ENCODE measurements at places on chromosomes 5 and 9.

- no peak for DNase-seq
Measured at GRCh38 chr5:112636751-112637150, 100.9 kb upstream of the APC start.

- DNase-seq, result no peak
Measured at GRCh38 chr5:138951986-138952735, 77.0 kb upstream of the LRRTM2 start.

GRCh38 chr5:78419396-78419795 lies 59.0 kb downstream of the SCAMP1 start:
- DNase-seq, result no peak

GRCh38 chr9:77833561-77834429 lies 185.7 kb upstream of the GNA14 start:
- no peak for DNase-seq

GRCh38 chr5:131796793-131797693 lies at the start of gene FNIP1:
FNIP1 (minus strand) TSS chr5:131797017; CDS start chr5:131796921, 96 bp downstream.
- peak; percentile 97 for DNase-seq

GRCh38 chr9:68919661-68920060 lies 94.3 kb downstream of the PRKACG start:
- DNase-seq, result no peak

- DNase-seq, result no peak
Measured at GRCh38 chr9:133534346-133535291, at the start of gene ADAMTSL2. ADAMTSL2 (plus strand) TSS chr9:133534704; CDS start chr9:133536713, 2,009 bp downstream.

DNA sequence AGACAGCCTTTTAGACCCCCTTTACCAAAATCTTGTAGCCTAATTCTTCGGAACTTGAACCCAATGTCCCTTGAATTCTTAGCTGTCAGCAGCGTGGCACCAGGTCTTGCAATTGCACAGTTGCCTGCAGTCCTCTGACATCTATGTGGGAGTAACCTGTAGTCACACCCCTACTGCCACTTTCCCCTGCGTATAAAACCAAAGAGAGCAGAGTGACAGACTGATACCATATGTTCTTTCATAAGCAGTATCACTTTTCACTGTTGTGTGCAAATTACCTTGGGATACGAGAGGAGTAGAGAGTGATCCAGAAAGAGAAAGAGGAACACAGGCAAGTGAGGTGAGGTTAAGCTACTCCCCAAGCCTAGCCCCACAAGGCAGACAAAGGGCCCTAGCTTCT lies 364.3 kb upstream of the ADAMTSL1 start:
- no peak for DNase-seq

GRCh38 chr5:35813521-35813920 lies 43.2 kb upstream of the IL7R start:
- no peak for DNase-seq

GRCh38 chr5:150265870-150266383 lies 23.6 kb downstream of the CAMK2A start:
- DNase-seq, result no peak

DNA sequence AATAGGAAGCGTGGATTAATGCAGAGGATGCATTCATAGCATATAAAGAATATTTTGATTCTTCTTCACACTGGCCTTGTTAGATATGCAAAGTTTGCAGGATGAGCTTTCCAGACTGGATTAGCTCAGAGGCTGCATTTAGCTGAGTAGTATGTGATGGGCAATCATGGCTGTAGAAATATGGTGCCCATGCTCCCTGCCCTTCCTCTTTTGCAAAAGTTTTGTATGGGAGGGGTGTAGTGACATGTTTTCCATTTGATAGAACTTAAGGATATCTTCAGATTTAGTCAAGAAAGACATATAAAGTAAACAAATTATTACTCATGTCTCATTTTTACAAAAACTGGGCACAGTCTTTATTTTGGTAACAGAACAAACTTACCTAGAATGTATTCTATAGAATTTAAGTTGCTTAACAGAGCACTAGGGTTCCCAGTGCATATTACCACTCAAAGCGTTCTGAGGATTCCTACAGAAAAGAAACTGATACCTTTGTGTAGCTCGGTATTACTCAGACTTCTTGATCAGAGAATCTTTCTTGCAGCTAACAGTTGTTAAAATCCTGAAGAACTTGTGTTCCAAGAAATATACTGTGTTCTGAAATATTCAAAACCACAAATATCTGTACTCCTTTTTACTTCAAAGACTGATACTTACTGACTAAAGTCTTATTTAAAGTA lies 9.8 kb downstream of the GTF3C4 start:
- DNase-seq, result no peak

DNA sequence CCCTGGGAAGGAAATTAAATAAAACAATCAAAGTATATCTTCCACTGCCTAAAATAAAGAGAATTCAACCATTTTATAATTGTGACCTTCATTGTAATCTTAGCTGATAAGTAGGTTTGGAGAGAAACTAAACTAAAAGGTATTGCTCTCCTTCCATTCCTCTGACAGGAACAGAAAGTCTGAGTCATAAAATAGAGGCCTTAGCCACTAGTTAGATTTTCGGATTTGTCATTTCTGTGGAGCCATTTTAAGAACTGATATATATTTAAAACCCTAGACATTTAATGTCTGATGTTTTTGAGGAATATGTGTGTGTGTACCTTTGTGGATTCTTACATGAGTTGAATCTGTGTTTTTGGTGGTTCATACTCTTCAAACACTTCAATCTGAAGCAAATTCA lies 11.8 kb upstream of the TMC1 start:
- peak; percentile 29 for DNase-seq

DNA sequence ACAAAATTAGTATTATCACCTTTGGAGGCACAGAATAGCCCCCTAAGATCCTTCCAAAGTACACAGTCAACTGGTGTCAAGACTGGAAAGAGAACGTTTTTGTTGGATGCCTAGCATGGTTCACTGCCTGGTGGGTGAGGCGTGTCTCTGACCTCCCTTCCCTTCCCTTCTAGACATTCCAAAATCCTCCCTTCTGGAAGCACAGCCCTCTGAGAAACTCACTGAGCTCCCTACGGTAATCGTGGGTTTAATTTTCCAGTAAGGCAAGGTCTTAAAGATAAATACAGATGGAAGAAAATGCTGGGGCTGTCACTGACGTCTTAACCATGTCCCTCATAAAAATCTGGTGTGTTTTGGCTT lies 138.8 kb downstream of the LIFR start:
- no peak for DNase-seq

- no peak for DNase-seq
Measured at GRCh38 chr5:9850456-9850855, 220.3 kb upstream of the TAS2R1 start.

- no peak for DNase-seq
Measured at GRCh38 chr9:99595796-99596195, 225.9 kb upstream of the NR4A3 start.

- no peak for DNase-seq
Measured at GRCh38 chr5:138234651-138235050, 21.5 kb upstream of the CDC23 start.

DNA sequence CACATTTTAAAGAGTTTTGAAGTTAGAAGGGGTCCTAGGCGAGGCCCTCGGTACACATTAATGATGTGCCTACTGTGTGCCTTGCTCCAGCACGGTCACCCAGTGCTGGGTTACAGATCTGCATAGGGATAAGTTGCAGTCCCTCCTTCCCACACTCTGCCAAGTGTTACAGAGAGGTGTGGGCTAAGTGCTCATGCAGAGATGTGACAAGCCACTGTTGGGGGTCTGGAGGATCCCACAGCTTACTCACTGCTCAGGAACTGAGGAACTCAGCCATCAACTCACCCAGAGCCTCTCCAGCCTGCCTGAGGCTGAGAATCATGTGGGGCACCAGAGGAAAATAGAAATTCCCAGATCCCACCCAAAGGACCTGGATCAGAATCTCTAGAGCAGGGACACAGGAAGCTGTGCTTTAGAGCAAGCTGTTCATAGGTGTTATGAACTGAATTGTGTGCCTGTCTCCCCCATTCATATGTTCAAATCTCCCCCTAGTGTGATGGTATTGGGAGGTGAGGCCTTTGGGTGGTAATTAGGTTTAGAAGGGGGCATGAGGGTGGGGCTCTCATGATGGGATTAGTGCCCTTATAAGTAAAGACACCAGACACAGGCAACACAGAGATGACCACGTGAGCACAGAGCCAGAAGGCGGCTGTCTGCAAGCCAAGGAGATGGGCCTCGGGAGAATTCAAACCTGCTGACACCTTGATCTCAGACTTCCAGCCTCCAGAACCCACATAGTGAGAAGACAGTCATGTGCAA lies 164.1 kb downstream of the HSD17B3 start:
- DNase-seq, result no peak

DNA sequence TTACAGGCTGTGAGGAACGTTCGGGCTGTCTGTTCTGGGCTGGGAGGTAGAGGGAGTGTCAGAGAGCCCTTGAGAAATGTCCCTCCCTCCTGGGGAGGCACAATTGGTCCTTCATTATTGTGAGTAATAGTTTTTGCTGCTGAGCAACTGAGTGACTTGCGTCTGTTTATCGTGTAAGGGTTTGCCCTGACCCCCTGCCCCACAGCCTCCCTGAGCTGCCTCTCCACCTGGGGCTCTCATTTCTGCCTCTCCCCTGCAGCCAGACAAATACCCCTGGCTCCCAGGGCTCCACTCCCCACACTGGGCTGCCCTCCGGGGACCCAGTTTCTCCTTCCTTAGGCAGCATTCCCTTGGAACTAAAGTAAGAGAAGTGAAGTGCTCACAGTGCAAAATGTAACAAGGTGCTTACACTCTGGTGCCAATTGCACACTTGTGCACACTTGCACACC lies 174.9 kb upstream of the MVB12B start:
- no peak for DNase-seq

DNA sequence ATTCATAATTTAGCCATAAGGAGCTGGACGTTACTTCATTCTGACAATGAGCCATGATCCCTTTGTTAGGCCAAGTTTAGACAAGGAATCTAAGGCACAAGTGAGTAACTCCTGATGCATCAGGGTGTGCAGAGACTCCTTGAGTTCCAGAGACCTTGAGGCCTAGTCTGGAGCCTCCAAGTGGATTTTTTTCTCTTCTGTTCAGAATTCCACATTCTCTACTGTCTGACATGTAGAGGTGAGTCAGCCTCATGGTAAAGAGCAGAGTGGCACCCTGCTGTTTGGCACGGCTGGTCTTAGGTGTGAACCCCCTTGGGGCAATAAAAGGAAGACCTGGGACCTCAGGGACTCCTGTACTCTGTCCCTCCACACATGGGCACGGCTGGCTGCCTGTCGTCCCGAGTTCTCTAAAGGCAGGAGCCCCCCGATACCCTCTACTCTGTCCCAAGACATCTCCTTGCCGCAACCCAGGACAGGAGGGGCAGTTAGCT lies 22.0 kb upstream of the TGFBI start:
- DNase-seq, result peak; percentile 72

GRCh38 chr5:3958389-3958788 lies 362.8 kb downstream of the IRX1 start:
- no peak for DNase-seq

GRCh38 chr5:157563373-157563928 lies 12.1 kb downstream of the ADAM19 start:
- DNase-seq, result no peak

GRCh38 chr9:120562861-120563443 lies 17.0 kb downstream of the CDK5RAP2 start:
- DNase-seq, result no peak

DNA sequence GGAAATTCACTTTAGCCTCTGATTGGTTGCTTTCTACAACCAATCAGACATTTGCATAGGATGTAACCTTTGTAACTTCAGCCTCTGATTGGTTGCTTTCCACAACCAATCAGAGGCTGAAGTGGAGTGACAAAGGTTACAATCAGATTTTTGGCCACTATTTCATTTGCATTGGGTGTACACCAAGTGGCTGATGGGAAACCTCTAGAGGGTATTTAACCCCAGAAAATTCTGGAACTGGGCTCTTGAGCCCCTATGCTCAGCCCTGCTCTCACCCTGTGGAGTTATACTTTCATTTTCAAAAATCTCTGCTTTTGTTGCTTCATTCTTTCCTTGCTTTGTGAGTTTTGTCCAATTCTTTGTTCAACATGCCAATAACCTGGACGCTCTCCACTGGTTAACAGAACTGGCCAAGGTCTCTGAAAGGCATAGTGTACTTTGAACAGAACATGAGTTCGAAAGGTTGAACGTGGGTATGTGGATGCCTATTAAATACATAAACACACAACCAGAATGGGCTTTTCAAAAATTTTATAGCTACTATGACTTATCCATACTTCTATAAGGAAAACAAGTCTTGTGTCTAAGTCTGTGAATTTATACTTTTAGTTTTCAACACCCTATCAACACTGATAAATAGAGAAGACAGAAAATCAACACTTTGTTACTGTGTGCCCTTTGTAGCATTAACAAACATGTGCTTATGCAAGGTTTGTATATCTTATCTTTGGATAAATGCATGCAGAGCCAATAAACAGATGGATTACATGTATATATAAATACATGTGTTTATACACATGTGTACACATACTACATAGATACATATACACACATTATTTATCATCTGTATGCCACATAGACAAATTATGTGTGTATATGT lies 568.1 kb downstream of the CTNND2 start:
- DNase-seq, result no peak

DNA sequence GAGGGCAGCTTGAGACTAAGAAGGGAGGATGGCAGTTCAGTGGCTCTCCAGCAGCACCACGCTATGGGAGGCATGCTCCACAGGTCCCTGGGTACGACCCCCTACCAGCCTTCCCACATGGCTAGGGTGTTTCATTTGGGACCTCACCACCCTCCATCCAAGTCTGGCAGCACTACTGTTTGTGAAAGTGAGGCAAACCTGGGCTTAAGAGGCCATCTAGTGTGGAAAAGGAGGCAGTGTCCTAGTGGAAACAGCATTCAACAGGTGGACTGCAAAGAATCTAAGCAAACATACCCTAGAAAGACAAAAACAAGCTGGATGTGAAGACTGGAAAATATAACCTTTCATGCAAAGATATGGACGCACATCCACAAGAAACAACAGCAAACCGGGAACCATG lies 4.8 kb upstream of the C5orf47 start:
- DNase-seq, result peak; percentile 43

DNA sequence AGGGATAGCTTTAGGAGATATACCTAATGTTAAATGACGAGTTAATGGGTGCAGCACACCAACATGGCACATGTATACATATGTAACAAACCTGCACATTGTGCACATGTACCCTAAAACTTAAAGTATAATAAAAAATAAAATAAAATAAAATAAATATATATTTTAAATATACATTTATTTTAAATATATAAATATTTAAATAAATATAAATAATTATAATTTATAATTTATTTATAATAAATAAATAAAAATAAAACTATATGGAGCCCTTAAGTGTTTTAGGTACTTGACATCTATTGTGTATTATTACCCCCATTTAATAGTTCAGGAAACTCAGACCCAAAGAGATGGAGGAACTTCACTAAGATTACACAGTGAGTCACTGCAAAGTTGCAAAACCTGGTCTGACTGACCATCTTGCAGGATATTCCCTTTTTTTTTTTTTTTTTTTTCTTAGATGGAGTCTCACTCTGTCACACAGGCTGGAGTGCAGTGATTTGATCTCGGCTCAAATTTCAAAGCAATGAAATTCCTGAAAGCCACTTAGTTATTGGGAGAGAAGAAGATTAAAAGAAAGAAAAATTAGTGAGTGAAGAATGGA lies 5.8 kb upstream of the C5orf52 start:
- DNase-seq, result peak; percentile 32

DNA sequence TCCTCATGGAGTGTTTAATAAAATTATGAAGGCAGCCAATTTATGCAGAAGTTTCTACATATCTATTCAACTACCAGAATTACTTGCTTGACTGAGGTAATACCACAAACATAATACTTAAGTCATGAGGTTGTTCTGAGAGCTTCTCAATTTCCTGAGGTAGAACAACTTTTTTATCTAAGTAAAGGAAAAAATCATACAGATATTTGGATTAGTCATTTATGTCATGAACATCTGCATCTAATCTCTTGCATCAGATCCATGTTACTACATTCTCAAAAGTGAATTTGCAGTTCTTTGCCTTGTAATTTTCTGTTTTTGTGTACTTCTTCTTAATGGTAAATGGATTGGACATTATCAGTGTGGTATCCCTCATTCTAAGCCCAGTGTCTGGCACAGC lies 60.4 kb upstream of the RGMB start:
- DNase-seq, result peak; percentile 17

Data from RKO (cell line).